ENCODE measurements at places on chromosomes 2 and 18. TPM values are rescaled to one million over a fixed set of nuclear protein-coding genes. Genes with fewer than 3 reads are reported as not detected.

Gene ABHD1
- total RNA-seq, result 0.69 TPM

Gene GRP
- total RNA-seq, result not detected

Gene AMER3
- total RNA-seq, result not detected

Gene POTEI
- total RNA-seq, result not detected

Gene SLC35G4
- not detected for total RNA-seq

Gene NPHP1
- 11.8 TPM for total RNA-seq

- no peak overlapping the region for H3K4me3 ChIP-seq
- no peaks in the 10 kb centered on the region for H3K4me1 ChIP-seq
- H3K36me3 ChIP-seq, result no peaks in the 10 kb centered on the region
- H3K27ac ChIP-seq, result no peak overlapping the region
- H3K27me3 ChIP-seq, result no peaks in the 10 kb centered on the region
These were observed 600.8 kb downstream of the CPS1 start for GRCh38 chr2:211157211-211157610.

- H3K27me3 ChIP-seq, result no peaks in the 10 kb centered on the region
- H3K27ac ChIP-seq, result no peak overlapping the region
- DNase-seq, result no peak
- no peaks in the 10 kb centered on the region for H3K36me3 ChIP-seq
These were observed 28.5 kb downstream of the GRHL1 start for GRCh38 chr2:9979977-9980376.

GRCh38 chr18:56662502-56662901, 11.3 kb downstream of the WDR7 start:
- no peaks in the 10 kb centered on the region for H3K36me3 ChIP-seq
- no peaks in the 10 kb centered on the region for H3K27me3 ChIP-seq
- no peak overlapping the region for H3K4me3 ChIP-seq
- DNase-seq, result no peak
- H3K27ac ChIP-seq, result no peak overlapping the region

- H3K36me3 ChIP-seq, result no peaks in the 10 kb centered on the region
- no peak for DNase-seq
- H3K27me3 ChIP-seq, result no peaks in the 10 kb centered on the region
- no peak overlapping the region for H3K4me3 ChIP-seq
These were observed 158.4 kb downstream of the SETBP1 start for GRCh38 chr18:44838971-44839666.

- peaks cover 13% of the 10 kb centered on the region for H3K36me3 ChIP-seq
- H3K4me3 ChIP-seq, result no peak overlapping the region
- DNase-seq, result no peak
These were observed 21.3 kb downstream of the PRKAG3 start for GRCh38 chr2:218810256-218810655.

- DNase-seq, result peak; percentile 26
- peak overlapping the region; percentile 51 for H3K4me3 ChIP-seq
- no peaks in the 10 kb centered on the region for H3K27me3 ChIP-seq
- no peaks in the 10 kb centered on the region for H3K4me1 ChIP-seq
- no peak overlapping the region for H3K27ac ChIP-seq
These were observed 548 bp upstream of the FBLN7 start for GRCh38 chr2:112137516-112138158.

- no peaks in the 10 kb centered on the region for H3K36me3 ChIP-seq
- H3K27me3 ChIP-seq, result no peaks in the 10 kb centered on the region
- H3K27ac ChIP-seq, result no peak overlapping the region
- no peaks in the 10 kb centered on the region for H3K4me1 ChIP-seq
- DNase-seq, result no peak
- no peak overlapping the region for H3K4me3 ChIP-seq
These were observed 68.2 kb downstream of the ZCCHC2 start for GRCh38 chr18:62590799-62591590.

- no peaks in the 10 kb centered on the region for H3K36me3 ChIP-seq
- H3K27me3 ChIP-seq, result no peaks in the 10 kb centered on the region
- DNase-seq, result no peak
- H3K4me3 ChIP-seq, result no peak overlapping the region
- H3K27ac ChIP-seq, result peak overlapping the region; percentile 66
These were observed 48.3 kb downstream of the ZFP36L2 start for GRCh38 chr2:43178055-43178598.

DNA sequence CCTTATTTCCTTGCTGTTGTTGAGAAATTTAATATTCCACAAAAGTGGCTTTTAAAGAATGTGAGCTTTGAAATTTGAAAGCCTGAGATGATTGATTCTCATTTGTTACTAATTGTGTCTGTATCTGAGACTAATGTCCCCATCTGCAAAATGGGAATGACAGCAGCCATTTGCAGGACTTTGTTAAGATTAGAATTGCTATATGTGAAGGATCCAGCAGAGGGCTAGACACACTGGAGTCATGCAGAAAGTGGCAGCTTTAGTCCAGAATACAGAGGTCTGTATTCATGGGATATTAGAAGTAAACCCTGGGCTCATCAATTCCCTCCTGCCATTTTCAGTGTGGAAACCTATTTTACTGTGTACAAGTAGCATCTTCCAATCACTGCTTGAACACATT, 296.5 kb upstream of the GYPC start:
- H3K27ac ChIP-seq, result no peak overlapping the region
- no peaks in the 10 kb centered on the region for H3K36me3 ChIP-seq
- no peak for DNase-seq
- H3K4me1 ChIP-seq, result no peaks in the 10 kb centered on the region
- H3K27me3 ChIP-seq, result no peaks in the 10 kb centered on the region
- no peak overlapping the region for H3K4me3 ChIP-seq

- no peak overlapping the region for H3K27ac ChIP-seq
- peak; percentile 92 for DNase-seq
- H3K27me3 ChIP-seq, result no peaks in the 10 kb centered on the region
- H3K36me3 ChIP-seq, result no peaks in the 10 kb centered on the region
- H3K4me1 ChIP-seq, result no peaks in the 10 kb centered on the region
These were observed 13.8 kb upstream of the SGPP2 start for GRCh38 chr2:222410534-222410933.

- H3K27me3 ChIP-seq, result no peaks in the 10 kb centered on the region
- DNase-seq, result no peak
- H3K4me3 ChIP-seq, result no peak overlapping the region
- no peaks in the 10 kb centered on the region for H3K4me1 ChIP-seq
- H3K27ac ChIP-seq, result no peak overlapping the region
These were observed 31.6 kb upstream of the DLX2 start for GRCh38 chr2:172134270-172134669.

DNA sequence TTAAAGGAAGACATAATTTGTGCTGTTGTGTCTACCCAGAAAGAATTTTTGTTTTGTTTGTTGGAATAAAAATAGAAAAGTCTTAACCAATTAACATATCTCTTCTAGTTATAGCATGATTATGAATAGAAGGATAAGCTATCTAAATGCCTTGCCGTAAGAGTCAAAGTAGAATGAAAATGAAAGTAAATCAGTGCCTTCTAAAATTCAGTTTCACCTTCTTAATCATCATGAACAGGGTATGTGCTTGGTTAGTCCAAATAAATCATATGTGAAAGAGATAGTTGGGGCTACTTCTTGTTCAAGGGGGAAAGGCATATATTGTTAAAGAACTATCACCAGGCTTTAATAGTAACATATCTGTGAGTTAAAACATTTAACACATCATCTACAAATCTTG, 91.5 kb downstream of the GULP1 start:
- DNase-seq, result no peak
- no peaks in the 10 kb centered on the region for H3K27me3 ChIP-seq
- H3K4me1 ChIP-seq, result no peaks in the 10 kb centered on the region

GRCh38 chr2:67560771-67561456, 163.8 kb downstream of the ETAA1 start:
- DNase-seq, result no peak
- no peaks in the 10 kb centered on the region for H3K36me3 ChIP-seq
- no peaks in the 10 kb centered on the region for H3K27me3 ChIP-seq

- no peak overlapping the region for H3K4me3 ChIP-seq
- H3K36me3 ChIP-seq, result no peaks in the 10 kb centered on the region
- DNase-seq, result no peak
- H3K4me1 ChIP-seq, result no peaks in the 10 kb centered on the region
- H3K27me3 ChIP-seq, result no peaks in the 10 kb centered on the region
- H3K27ac ChIP-seq, result no peak overlapping the region
These were observed 124.2 kb upstream of the MEX3C start for GRCh38 chr18:51321696-51322095.

DNA sequence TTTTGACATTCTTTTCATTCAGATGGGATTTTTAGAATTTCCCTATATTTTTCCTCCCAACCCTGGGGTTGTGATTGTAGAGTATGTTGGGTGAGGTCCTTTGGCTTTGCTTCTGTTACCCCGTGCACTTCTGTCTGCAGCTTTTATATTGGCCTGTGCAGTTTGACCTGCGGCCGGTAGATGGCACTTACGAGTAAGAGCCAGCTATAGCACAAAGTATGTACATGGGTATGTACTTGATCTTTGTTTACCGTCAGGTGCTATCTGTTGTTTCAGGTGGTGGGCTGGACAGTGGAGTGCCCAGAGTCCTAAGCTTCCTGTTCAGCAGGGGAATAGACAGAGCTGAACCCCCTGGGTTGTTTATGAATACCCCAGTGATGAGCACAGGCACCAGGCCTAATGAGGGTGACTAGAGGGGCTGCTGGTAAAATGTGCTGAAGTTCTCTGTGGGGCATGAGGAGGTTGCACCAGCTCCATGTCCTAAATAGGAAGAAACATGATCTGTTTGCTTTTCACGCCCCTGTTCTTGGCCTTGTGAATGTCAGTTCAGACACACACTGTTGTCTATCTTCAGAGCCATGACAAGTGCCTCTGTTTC, 58.9 kb upstream of the THUMPD2 start:
- no peaks in the 10 kb centered on the region for H3K4me1 ChIP-seq
- H3K36me3 ChIP-seq, result no peaks in the 10 kb centered on the region
- no peak overlapping the region for H3K4me3 ChIP-seq
- H3K27me3 ChIP-seq, result no peaks in the 10 kb centered on the region
- no peak overlapping the region for H3K27ac ChIP-seq

DNA sequence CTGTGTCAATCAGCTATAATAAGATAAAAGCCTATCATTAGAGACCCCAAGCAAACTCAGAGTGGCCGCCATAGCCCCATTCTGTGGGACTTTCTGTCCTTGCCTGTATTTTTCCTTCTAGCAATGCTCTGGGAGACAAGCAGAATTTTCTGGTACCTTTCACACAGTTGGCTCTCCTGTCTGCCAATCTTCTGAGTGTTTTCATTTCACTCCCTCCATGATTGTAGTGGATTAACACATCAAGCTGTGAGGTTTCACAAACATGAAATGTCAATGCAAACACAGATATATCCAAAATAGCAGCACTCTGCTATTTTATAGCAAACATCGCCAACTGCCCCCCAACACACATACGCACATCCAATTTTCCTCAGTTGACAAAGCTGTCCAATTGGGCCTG, 64.9 kb downstream of the C1D start:
- H3K4me3 ChIP-seq, result no peak overlapping the region
- no peaks in the 10 kb centered on the region for H3K27me3 ChIP-seq
- no peaks in the 10 kb centered on the region for H3K36me3 ChIP-seq
- H3K4me1 ChIP-seq, result no peaks in the 10 kb centered on the region
- DNase-seq, result no peak

GRCh38 chr2:203490391-203490790, 44.7 kb downstream of the RAPH1 start:
- H3K27me3 ChIP-seq, result no peaks in the 10 kb centered on the region
- H3K4me1 ChIP-seq, result no peaks in the 10 kb centered on the region
- H3K4me3 ChIP-seq, result no peak overlapping the region
- DNase-seq, result no peak

DNA sequence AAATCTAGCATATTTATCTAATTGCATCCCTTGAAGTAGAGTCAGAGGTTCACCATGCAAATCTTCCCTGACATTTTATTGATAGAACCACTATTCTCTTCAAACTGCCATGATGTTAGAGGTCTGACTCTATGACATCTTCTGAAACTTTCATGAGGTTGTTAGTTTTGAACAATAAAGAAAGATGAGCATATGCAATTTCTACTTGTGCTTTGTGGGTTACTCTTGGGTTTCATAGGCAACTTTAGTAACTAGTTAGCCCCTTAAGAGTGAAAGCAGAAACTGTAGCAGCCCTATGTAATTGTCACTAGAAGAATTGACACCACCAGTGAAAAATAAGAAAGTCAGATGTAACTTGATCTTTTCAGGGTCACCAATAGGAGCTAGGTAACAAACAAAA, 53.1 kb upstream of the ZEB2 start:
- no peak for DNase-seq
- H3K36me3 ChIP-seq, result no peaks in the 10 kb centered on the region
- no peak overlapping the region for H3K27ac ChIP-seq
- no peaks in the 10 kb centered on the region for H3K27me3 ChIP-seq
- H3K4me1 ChIP-seq, result no peaks in the 10 kb centered on the region
